ENCODE measurements at places on chromosomes 3 and 15.

GRCh38 chr3:20154078-20154477, 31.9 kb downstream of the SGO1 start:
- no peak for DNase-seq

DNA sequence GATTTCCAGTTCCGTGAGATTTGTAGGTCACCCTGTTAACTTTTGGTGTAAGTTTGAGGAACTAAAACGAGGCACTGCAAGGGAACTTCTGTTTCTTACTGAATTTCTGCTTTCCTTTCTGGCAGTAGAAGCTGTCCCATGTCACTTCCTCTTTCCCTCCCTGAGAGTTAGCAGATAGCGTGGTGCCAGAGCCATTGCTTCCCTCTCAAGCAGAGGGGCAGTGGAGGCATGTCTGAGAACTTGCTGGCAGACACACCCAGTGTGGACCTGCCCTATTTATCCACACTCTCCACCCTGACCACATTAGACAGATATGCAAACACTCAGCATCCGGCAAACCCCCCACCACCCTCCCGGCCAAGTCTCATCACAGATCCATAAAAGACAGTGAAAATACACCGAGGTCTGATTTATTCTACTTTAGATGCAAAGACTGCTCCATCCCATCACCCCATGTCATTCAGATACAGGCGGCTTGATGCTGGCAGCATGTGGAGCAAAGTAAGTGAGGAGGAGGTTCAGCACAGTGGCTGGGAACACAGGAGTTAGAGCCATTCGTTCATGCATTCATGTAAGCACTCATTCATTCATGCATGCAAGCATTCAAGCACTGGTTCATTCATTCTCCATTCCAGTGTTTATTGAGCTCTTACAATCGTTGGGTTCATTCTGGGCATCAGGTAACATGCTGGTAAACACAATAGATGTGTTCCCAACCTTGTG, 324.7 kb downstream of the SHQ1 start:
- no peak for DNase-seq

GRCh38 chr15:86328658-86329057, 249.0 kb downstream of the AGBL1 start:
- DNase-seq = no peak

- no peak for DNase-seq
These were observed 4.2 kb downstream of the ZSCAN2 start for GRCh38 chr15:84604826-84605553.

DNA sequence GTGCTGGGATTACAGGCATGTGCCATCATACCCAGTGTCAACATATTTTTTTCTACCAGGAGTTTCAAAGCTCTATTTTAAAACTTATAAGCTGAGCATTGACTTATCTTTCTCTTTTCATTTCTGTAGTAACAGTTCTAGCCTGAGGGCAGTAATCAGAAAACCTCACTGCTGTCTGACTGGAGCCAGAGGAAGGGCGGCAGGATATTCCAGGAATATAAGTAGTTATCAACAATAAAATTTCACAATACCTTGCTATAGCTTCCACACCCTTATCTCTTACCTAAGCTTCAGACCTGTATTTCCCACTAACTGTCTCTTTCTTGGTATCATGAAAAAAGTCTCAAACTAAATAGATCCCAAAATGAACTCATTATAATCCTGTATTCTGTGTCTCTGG, 5.1 kb upstream of the NEDD4 start:
- no peak for DNase-seq

GRCh38 chr15:31280831-31281216, 45.8 kb upstream of the KLF13 start:
- DNase-seq = no peak
